ENCODE measurements at places on chromosomes 3 and 15.
A peak's percentile ranks its signal among the peaks of the same experiment; 100 is the strongest.

DNA sequence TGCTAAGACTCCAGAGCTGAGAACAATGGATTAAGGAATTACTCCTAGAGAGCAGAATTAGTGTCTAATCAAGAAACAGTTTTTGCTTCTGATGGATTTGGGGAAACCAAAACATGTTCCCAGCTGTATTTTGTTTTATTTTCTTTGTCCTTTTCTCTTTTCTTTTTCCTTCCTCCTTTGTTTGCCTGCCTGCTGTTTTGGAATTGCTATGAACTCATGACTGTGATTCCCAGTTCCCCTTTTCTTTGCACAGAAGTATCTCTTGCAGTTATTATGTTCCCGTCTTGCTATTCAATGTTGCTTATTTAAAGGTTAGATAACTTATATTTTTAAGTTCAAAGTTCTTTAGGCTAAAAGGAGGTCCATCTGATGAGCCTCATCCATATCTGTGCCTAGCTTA, 77.0 kb upstream of the GBE1 start:
- DNase-seq: no peak

DNA sequence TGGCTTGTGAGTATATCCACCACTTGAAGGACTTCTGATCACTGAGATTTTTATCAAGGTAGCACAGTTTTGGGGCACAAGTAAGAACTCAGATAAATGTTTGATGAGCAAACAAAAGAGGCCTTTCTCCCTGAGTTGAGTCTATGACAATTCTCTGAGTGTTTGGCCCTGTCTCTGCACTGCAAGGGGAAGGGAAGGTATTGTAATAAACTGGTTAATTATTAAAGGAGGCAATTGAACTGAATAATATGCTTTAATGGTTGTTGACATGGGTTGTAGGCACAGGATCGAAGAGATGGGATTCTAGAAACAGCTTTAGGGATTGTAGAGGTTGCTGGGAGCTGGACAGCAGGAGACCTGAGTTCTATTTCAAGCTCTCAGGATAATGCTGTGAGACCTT, 95.0 kb upstream of the MRPL3 start:
- no peak for DNase-seq

DNA sequence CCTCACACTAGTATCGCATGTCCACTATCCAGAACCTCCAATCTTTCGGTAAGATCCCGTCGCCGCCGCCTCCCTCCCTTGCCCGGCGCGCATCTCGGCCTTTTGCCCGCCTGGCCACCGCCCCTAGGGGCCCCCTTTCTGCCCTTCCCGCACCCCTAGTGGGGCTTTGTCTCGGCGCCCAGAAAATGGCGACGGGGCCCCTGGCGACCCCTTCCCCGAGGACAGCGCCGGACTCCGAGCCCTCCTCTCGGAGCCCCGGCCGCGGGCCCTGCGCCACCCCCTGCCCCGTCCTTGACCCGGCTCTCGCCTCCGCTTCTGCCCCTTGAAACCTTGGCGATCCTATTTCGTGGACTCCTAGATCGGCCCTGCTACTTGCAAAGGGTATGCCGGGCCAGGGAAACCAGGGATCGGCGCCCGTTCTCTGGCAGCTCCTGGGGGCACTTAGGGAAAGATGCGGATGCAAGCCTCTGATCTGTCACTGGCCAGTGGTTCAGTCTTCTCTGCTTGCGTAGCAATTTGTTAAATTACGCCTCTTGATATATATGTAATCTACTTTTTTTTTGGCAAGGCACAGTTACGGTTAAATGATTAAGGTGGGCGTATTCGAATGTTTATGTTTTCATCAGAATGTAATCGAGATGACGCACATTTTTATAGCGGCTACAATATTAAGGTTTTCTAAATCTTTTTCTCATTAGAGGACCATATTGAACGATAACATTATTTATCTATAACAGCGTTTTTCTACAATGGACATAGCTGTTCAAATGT, 603 bp downstream of the EIF1B start:
- peak; percentile 24 for DNase-seq

DNA sequence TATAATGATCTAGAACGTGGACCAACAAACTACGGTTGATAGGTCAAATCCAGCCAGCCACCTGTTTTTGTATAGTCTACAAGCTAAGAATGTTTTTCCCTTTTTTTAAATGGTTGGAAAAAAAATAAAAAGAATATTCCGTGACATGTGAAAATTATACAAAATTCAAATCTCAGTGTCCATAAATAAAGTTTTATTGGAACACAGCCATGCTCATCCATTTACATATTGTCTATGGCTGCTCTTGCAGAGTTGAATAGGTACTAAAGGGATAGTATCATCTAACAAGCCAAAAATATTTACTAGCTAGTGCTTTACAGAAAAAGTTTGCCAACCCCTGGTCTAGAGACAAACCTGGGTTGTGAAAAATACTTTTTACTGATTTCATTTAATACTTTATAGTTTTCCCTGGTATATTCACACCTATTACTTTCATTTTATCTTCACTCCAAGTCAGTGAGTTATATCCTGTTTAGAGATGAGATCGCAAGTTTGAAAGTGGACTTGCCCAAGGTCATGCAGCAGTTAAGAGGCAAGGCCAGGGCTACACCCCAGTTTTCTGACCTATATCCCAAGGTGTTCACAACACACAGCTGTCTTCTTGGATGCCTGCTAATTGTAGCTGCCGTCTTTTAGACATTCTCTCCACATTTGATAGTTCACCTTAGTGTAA, 58.4 kb downstream of the IGF2BP2 start:
- DNase-seq: no peak

GRCh38 chr3:37463163-37463562, 288.8 kb upstream of the LRRFIP2 start:
- no peak for DNase-seq

DNA sequence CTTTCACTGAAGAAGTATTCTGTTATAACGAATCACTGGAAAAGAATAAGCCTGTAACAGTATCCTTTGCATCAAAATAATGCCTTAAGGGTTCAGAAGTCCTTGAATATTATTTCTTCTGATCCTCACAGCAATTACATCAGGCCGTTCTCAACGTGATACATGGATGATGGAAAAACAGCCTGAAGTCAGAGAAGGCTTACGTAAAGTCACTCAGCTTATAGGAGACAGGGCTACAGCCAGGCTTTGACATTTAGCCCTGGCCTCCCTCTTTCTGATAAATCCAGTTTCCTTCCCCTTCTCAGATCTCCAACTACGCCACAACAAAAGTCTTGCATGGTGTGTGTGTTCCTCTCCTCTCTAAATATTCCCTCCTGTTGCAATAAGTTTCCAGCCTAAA, 131.9 kb downstream of the ANO10 start:
- no peak for DNase-seq

DNA sequence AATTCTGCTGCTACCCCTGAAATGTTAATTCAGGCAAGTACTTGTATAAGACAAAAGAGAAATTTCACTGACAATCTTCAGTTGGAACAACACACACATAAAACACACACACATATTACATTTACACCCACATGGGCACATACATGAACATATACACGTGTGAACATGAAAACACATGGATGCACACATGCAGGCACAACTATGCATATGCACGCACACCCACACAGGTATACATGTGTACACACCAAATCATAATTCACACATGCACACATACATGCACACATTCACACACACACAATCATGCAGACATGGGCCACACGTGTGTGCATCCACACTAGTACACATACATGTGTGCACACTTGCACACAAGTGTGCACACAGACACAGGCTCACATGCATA, 277.8 kb downstream of the OCA2 start:
- no peak for DNase-seq

- no peak for DNase-seq
Measured at GRCh38 chr15:101179341-101180153, 72.3 kb downstream of the CHSY1 start.

GRCh38 chr3:119973018-119973646, 121.1 kb downstream of the GSK3B start:
- peak; percentile 36 for DNase-seq

DNA sequence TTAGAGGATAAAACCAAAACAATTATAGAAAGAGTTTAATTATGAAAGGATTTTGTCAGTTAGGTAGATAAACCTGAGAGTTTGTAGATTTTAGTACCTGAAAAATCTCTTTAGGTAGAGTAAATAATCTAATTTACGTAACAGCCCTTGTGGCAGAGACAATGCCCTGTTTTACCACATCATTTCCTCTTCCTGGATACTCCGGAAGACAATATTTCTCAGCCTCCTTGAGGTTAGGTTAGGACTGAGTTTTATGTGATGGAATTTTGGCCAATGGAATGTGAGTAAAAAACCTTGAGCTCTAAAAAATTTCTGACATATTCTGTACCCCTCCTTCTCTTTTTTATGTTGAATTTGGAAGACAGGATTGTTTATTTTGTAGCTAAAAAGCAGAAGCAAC, 50.7 kb upstream of the TPRG1 start:
- DNase-seq: no peak

GRCh38 chr3:152403632-152404066, 134.9 kb downstream of the MBNL1 start:
- DNase-seq: no peak

GRCh38 chr3:172082820-172083513, 43.6 kb downstream of the FNDC3B start:
- DNase-seq: no peak

GRCh38 chr15:40243126-40243810, 4.4 kb downstream of the PAK6 start:
- no peak for DNase-seq

DNA sequence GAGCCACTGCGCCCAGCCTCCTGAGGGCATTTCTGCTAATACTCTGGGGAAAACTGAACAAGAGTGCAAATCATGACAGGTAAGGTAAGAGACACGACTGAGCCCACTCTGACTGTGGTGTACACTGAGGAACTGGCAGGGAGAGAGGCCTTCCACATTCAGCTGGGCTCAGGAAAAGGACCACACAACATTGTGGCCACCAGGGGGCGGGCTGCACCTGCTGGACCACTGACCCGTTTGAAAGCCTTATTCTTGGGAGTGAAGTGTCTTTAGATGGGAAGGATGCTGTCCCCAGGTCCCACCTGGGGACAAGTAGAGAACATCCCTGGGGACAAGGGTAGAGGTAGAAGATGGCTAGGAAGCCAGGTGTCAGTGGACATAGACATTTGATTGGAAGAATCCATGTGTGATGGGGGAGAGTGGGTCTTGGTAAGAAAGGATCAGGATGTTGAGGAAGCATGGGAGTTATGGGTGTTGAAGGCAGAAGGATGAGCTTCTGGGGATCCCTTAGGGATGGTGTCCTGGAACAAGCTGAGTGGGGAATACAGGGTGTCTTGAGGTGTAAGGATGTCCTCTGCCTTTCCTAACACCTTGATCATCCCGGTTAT, 6.2 kb upstream of the CTDSPL start:
- DNase-seq: peak; percentile 67

GRCh38 chr15:31197497-31198414, 96.2 kb upstream of the TRPM1 start:
- DNase-seq: peak; percentile 31

DNA sequence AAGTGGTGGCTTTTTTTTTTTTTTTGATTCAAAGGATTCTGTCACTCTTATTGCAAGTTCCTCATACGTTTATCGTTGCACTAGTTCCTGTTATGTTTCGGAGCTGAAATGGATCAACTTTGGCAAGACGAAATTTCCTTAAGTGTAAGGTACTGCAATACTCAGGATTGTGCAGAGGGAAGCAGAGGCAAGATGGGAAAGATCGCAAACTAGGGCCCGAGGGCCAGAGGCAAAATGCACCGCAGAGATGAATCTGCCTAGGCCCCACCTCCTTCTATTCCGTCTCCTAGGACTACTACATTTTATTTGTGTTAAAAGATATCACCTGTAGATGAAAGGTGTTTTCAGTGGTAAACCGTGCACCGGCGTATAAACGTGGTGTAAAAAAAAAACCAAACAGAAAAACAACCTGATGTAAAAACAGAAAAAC, 331 bp downstream of the RNU6-1 start:
- peak; percentile 39 for DNase-seq

GRCh38 chr3:14360123-14360881, 42.1 kb upstream of the SLC6A6 start:
- no peak for DNase-seq

DNA sequence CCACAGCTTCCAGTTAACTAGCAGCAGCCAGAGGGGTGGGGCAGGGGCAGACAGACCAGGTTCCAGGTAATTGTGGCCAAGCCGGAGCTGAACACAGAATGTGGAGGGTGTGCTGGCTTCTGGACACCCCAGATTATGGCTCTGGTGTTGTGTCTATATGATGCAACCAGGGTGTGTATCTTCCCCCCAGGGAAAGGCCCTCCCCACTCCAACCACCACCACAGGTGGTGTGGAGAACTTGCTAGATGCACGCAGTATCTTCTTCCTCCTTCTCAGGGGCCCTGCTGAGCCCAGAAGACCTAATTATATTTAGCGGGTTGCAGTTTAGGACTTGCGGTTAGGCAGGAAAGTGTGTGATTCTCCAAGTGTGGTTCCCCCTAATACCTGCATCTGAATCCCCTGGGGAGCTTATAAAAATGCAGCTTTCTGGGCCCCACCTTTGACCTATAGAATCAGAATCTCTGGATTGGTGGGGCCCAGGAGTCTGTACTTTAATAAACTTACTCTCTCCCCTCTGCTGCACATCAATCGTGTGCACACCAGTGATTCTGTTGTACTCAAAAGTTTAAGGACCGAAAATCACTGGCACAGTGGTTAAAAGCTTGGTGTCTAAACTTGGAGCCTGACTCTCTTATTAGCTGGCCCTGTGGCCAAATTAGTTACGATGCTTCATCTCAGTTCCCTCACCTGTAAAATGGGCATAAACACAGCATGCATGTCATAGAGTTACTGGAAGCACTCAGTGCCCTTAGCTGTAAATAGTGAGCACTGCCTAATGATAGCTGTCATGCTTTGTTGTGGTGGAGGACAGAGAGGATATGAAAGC, 379.1 kb upstream of the PROK2 start:
- DNase-seq: no peak

DNA sequence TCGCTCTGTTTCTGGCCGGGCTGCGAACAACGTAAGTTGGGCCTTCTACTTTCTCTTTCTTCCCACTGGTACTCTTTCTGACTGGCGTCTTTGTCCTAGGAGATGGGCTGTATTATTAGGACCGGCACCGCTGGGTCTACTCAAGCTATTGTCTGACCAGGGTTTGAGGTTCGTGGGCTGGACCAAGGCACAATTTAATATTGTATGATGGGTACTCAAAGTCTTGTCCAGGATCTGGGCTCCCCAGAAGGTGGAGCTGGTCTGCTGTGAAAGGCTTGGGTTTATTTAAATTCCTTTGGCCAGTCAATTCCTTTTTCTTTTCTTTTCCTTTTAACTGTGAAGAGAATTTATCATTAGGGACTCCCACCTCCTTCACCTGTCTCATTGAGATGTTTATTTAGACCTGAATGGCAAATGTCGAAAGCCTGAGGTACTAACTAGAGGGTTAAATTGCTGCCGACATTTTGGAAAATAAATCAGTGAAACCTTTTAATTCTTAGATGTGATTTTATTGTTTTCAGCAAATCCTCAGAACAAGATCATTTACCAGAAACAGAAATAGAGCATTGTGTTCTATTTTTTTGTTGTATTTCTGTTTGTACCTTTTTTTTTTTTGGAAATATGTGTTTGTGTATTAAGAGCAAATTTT, 410 bp downstream of the LRRC49 start:
- peak; percentile 78 for DNase-seq

DNA sequence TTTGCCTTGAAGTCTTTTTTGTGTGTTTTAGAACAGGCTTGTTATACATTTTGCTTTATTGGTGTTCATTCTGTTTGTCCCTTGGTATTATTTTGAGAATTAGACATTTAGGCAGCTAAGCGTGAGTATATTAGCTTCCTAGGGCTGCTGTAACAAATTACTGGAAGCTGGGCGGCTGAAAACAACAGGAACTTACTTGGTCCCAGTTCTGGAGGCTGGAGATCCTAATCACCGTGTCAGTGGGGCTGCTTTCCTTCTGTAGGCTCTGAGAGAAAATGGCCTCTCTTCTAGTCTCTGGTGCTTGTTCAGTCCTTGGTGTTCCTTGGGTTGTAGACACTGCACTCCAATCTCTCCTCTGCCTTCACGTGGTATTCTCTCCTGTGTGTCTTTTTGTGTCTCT, 142.3 kb downstream of the KLHL25 start:
- DNase-seq: no peak
